Stimulated activated naive CD8-positive, alpha-beta T cell treated with anti-CD3 and anti-CD28 coated beads, Interleukin-15, amount 100 ng/mL, for 72 hours (primary cell): ENCODE measurements at places on chromosomes 7 and 10.

- DNase-seq = no peak
These were observed 67.8 kb downstream of the TBX20 start for GRCh38 chr7:35185908-35186731.

GRCh38 chr10:105121743-105122142 lies 480.7 kb downstream of the SORCS3 start:
- no peak for DNase-seq

DNA sequence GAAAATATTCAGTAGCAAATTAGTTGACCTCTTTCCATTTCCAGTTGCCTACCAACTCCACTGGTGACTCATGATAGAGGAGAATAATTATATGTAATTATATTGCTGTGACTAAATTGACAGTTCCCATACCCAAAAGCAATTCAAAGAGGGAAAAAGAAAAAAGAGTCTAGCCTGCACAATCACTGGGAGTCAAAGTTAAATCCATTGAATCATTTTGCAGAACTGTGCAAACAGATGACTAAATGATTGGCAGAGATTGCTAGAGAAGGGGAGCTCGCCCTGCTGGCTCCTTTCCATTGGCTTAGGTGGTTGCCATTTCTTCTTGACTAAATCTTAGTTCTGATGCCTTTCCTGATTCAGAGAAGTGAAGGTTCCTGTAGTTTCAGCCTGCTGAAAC lies 1228.6 kb upstream of the SORCS1 start:
- DNase-seq = no peak

- DNase-seq = no peak
These were observed 852 bp upstream of the PRKAR1B start for GRCh38 chr7:727806-728460.

- DNase-seq = no peak
These were observed 175.8 kb downstream of the ZNF248 start for GRCh38 chr10:37681617-37681999.

DNA sequence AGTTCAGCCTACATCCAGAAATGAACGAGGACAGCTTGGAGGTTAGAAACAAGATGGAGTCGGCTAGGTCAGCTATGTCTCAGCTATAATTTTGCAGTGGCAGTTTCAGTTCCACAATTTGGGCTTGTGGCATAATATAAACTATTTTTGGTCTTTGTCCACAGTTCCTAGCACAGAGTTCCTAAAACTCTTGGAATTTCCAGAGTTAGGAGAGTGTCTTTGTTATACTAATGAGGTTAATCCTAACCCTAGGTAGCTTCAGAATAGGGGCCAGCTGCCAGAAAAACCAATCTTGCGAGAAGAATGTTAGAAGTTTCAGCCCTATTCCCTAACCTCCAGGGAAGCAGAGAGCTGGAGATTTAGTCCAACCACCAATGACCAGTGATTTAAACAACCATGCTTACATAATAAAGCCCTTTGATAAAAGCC lies 131.9 kb downstream of the AKR1D1 start:
- DNase-seq = no peak

DNA sequence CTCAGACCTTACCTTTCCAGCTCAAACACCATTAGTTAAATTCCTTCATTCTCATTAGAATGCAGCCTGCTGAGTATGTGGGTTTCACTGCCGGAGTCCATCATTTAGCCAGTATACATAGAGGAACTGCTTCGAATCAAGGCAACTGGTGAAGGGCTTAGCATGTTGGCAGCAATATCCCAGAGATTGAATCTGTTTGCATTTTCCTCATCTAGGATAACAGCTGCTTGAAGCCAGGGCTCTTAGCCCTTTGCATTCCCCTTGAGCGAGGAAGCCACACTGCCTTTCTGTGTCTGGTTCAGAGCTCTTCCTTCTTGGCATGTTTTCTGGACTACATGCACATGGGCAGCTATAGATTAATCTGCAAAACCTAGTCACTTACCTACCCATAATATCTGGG lies 14.7 kb downstream of the NODAL start:
- no peak for DNase-seq

DNA sequence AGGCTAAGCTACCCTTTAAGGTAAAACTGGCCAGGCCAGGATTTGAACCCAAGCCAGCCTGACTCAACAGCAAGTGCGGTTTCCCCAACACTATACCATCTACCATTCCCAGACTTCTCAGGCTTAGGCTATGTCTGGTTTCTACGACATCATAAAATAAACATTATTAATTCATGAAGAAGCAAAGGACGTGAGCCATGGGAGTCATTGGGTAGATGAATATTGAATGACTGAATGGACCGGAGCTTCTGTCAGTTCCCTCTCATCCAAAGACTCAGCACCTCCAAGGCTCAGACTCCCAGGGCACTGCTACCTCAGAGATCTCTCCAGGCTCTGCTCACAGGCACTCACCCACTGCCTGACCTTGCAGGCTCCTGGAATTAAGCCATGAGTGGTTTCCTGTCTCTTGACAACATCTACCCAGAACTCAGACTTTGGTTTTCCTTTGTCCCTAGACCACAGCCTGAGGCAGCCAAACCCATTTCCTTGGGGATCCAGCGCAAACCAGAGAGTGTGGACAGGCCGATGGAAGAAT lies 64.6 kb upstream of the STEAP1B start:
- no peak for DNase-seq

- DNase-seq = no peak
These were observed 253.1 kb downstream of the FZD1 start for GRCh38 chr7:91517201-91517785.

DNA sequence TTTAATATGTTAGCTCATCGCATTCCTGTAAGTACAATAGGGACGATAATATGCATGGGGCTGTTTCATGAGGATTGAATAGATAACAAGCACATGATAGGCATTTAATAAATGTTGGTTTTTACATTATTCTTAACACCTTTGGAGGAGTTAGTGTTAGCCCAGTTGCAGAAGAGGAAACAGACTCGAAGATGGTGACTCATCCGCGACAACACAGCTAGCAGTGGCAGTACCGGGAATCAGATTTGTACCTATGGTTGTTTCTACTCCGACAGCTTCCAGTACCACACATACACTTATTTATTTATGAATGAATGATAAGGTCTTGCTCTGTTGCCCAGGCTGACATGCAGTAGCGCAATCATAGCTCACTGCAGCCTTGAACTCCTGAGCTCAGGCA lies 2.9 kb downstream of the LRMDA start:
- no peak for DNase-seq

DNA sequence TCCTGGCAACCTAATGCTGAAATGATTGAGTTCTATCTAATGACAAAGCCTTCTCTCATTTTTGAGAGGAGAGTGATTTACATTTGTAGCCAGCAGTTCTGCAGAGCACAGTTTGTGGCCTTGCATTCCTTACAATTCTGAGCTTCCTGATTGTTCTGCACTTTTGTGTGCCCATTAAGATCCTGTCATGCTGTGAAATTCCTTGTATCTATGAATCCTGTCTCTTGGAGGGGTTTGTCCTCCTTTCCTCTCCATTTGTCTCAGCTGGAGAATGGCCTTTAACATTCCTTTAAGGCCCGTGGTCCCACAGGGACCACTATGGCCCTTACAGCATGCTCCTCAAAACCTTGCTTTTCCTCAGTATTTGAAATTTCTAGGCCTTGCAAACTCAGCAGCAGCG lies 10.4 kb downstream of the KLHL7 start:
- DNase-seq = no peak

GRCh38 chr7:50507898-50508470 lies 57.2 kb downstream of the DDC start:
- DNase-seq = no peak

DNA sequence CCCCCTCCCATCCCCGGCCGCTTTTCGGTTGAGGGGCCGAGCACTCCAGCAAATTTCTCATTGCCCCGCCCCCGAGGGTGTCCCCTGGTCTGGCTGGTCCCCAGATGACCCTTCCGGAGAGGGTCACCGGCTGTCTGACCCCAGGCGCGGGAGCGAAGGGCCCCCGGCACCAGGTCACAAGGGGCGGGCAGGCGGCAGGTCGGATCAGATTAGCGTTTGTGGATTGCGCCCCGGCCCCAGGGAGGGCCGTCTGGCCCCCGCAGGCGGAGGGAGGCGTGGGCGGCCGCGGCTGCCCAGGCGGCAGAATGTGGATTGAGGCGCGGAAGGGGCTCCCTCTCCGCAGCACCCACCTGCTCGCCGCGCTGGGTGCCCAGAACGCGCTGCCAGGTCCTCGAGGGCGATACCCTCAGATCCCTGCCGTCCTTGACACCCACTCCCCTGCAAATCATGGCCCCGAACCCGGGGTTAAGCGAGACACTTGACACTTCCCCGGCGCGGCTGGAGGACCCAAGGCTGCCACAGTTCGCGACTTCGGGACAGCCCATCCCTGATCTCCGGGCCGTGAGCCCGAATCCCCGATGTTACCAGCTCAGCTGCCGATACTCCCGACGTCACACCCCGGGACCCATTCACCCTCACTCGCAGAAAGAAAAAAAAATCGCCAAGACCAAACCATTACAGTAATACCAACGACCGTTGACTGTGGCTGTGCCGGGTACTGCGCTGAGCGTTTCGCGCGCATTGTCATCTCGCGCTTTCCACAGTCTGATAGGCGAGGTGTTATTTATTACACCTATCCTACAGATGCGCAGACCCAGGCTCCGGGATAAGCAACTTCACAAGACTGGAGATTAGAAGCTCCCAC lies 953 bp downstream of the NODAL start:
- no peak for DNase-seq

DNA sequence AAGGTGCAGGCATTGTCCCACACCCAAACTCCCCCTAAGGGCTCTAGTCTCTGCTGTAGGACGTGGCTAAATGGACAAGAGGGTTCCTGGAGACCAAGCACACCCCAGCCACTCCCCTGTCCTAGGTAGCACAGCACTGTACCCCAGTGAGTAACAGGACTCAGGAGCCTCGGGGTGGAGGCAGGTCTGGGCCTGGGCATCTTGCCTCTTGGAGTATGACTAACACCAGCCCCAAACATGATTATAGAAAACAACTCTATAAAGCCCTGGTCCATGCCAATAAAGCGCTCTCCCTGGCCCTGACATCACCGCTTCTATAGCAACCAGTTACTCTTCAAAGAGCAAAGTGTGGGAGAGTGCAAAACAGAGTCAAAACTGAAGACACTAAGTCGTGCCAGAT lies 195.0 kb downstream of the CALN1 start:
- DNase-seq = no peak
